Activated T-helper 1 cell treated with anti-CD3 and anti-CD28 coated beads, Interleukin-12 subunit alpha, Interleukin-12 subunit beta, Interleukin-2, Interleukin-4 antibody, amounts not matched to agents 30 ng/mL and 10 ng/mL and 1 ng/mL, durations not matched to agents 14 hours and 24 hours and 36 hours (primary cell): ENCODE measurements at places on chromosomes 5 and 9.

- DNase-seq, result no peak
- no peaks in the 10 kb centered on the region for H3K36me3 ChIP-seq
- no peak overlapping the region for H3K4me3 ChIP-seq
- no peaks in the 10 kb centered on the region for H3K27me3 ChIP-seq
- no peak overlapping the region for H3K27ac ChIP-seq
- no peaks in the 10 kb centered on the region for H3K4me1 ChIP-seq
These were observed 974.2 kb upstream of the C9orf72 start for GRCh38 chr9:28547527-28547926.

DNA sequence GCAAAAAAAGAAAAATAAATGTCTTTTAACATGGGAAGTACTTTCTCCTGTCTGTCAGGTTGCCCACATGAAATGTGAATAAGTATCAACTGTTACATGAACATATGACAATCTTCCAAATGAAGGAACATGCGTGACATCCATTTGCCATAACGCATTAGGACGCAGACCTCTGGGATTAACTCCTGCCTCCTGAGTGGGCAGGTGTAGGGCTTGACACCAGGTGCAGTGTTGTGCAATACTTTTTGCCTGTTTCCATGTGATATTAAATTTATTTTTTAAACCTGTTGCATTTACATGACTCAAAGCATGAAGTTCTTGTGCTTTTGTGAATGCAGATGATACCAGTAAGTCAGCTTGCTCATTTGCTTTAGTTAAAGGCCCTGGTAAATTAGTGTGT, 8.7 kb upstream of the TMEM141 start:
- DNase-seq, result no peak
- H3K4me3 ChIP-seq, result no peak overlapping the region
- H3K4me1 ChIP-seq, result peaks cover 2% of the 10 kb centered on the region
- no peaks in the 10 kb centered on the region for H3K36me3 ChIP-seq

- H3K27ac ChIP-seq, result no peak overlapping the region
- no peak overlapping the region for H3K4me3 ChIP-seq
- no peak for DNase-seq
- H3K36me3 ChIP-seq, result peaks cover 6% of the 10 kb centered on the region
- H3K4me1 ChIP-seq, result peaks cover 6% of the 10 kb centered on the region
These were observed 111.9 kb upstream of the TNFAIP8 start for GRCh38 chr5:119243888-119244287.

- no peaks in the 10 kb centered on the region for H3K27me3 ChIP-seq
- DNase-seq, result no peak
These were observed at the start of gene PRDM9 for GRCh38 chr5:23507278-23507685. TSS of gene PRDM9 (plus strand) at chr5:23507609. CDS start at chr5:23509034, 1,425 bp downstream.

- no peak for DNase-seq
- no peaks in the 10 kb centered on the region for H3K27me3 ChIP-seq
- no peak overlapping the region for H3K27ac ChIP-seq
- no peaks in the 10 kb centered on the region for H3K36me3 ChIP-seq
- no peak overlapping the region for H3K4me3 ChIP-seq
These were observed 40.9 kb downstream of the RFK start for GRCh38 chr9:76353280-76353679.

DNA sequence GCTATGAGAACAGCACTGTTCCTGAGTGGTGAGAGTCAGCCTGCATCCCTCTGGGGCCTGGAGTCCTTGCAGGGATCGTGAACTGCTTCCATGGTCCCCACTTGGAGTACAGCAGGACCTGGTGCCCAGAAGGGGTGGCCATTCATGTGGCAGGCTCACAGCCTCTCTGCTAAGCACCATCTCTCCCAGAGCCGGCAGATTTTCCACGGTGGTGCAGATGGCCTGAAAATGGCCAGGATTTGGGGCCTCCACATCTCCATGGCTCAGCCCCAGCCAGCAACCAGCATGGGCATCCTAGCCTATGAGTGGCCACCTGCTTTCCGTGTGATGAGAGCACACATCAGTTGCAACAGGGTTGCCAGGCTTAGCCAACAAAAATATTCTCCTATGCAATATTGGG, 33.9 kb upstream of the SEMA4D start:
- DNase-seq, result no peak
- H3K4me3 ChIP-seq, result no peak overlapping the region
- no peaks in the 10 kb centered on the region for H3K27me3 ChIP-seq
- H3K36me3 ChIP-seq, result peaks cover 5% of the 10 kb centered on the region
- peaks cover 97% of the 10 kb centered on the region for H3K4me1 ChIP-seq

DNA sequence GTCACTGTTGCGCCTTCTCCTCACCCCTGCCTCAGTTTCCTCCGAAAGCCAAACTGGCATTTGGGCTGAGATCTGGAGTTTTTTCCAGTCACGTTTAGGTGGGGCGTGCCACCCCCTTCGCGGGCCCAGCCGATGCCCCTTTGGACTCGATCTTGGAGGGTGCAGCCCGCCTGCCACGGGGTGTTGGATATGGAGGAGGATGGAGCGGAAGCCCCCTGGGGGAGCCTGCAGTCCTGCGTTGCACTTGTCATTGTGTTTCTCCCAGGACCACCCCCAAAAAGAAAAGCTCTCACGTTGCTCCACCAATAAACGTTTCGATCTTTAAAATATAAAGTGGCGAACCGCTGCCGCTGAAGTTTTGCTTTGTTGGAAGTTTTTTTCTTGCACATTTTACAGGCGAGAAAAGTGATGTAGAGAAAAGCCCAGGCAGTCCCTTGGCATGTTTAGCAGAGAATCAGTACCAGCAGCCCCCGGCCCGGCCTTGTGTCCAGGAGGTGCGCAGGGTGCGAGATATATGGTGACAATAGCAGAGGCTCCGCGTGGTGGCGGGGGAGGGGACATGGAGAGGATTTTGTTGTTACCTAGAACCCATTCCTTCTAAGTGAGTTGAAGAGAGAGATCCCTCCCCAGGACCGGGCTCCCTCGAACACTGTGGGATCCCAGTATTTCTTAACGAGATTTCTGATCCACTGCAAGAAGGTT, 681 bp downstream of the F2R start:
- no peak for DNase-seq
- H3K4me3 ChIP-seq, result peak overlapping the region; percentile 85
- H3K4me1 ChIP-seq, result peaks cover 36% of the 10 kb centered on the region
- peak overlapping the region; percentile 20 for H3K27ac ChIP-seq
- H3K36me3 ChIP-seq, result peaks cover 3% of the 10 kb centered on the region

GRCh38 chr5:27241564-27242257, 203.3 kb upstream of the CDH9 start:
- H3K4me3 ChIP-seq, result no peak overlapping the region
- no peaks in the 10 kb centered on the region for H3K27me3 ChIP-seq
- H3K36me3 ChIP-seq, result no peaks in the 10 kb centered on the region
- H3K4me1 ChIP-seq, result no peaks in the 10 kb centered on the region
- DNase-seq, result no peak

GRCh38 chr5:17732351-17732923, 98.2 kb downstream of the TAF11L14 start:
- DNase-seq, result no peak
- no peaks in the 10 kb centered on the region for H3K4me1 ChIP-seq
- no peak overlapping the region for H3K4me3 ChIP-seq
- no peak overlapping the region for H3K27ac ChIP-seq
- H3K36me3 ChIP-seq, result no peaks in the 10 kb centered on the region

DNA sequence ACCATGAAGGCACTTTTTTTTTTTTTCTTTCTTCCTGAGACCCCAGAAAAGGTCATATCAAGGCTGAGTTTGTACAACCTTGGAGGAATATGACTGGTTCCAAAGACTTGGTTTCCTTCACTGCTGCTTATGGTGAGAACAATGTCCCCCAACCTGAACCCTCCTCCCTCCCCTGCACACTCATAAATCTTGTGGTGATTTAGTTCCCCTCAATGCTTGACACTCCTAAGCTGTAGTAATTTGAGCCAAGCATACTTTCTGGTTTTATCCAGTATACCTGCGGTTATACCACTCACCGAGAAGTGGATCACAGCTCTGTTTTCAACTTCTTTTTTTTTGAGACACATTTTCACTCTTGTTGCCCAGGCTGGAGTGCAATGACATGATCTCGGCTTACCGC, 149.9 kb upstream of the KLF4 start:
- H3K4me3 ChIP-seq, result peak overlapping the region; percentile 33
- H3K4me1 ChIP-seq, result peaks cover 9% of the 10 kb centered on the region
- peaks cover 23% of the 10 kb centered on the region for H3K27me3 ChIP-seq
- H3K27ac ChIP-seq, result no peak overlapping the region
- peaks cover 1% of the 10 kb centered on the region for H3K36me3 ChIP-seq
- DNase-seq, result no peak

- H3K4me1 ChIP-seq, result no peaks in the 10 kb centered on the region
- DNase-seq, result no peak
- peaks cover 2% of the 10 kb centered on the region for H3K27me3 ChIP-seq
- H3K4me3 ChIP-seq, result no peak overlapping the region
- H3K27ac ChIP-seq, result no peak overlapping the region
These were observed 240.5 kb upstream of the CHD1 start for GRCh38 chr5:99169309-99169708.

- H3K27ac ChIP-seq, result no peak overlapping the region
- no peaks in the 10 kb centered on the region for H3K4me1 ChIP-seq
- H3K36me3 ChIP-seq, result no peaks in the 10 kb centered on the region
- H3K27me3 ChIP-seq, result no peaks in the 10 kb centered on the region
These were observed 29.7 kb downstream of the GRIA1 start for GRCh38 chr5:153520137-153520536.

DNA sequence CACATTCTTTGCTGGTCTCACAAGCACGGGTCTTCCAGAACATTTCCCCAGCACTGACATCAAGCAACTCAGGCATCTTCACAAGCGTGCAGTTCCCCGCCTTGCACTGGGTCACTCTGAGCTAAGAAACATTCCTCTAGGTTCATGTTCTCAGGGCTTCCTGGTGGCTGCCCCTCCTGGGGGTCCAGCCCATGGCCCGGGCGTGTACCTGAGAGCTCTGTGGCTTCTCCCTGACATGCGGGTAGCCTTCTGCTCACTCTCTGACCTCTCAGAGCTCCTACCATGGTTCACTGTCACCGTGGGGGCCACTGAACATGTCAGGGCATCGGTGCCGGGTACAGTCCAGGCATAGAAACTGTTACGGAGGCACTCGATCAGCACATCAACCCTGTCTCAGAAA, 87.5 kb downstream of the OLFM1 start:
- H3K36me3 ChIP-seq, result no peaks in the 10 kb centered on the region
- no peak overlapping the region for H3K4me3 ChIP-seq
- H3K27ac ChIP-seq, result no peak overlapping the region
- no peaks in the 10 kb centered on the region for H3K27me3 ChIP-seq
- no peaks in the 10 kb centered on the region for H3K4me1 ChIP-seq
